Glomerular endothelial cell (primary cell): ENCODE measurements at places on chromosomes 12 and 14.
A peak's percentile ranks its signal among the peaks of the same experiment; 100 is the strongest.

GRCh38 chr12:3304436-3305165 is 186.4 kb upstream of the PRMT8 start:
- peak; percentile 36 for DNase-seq

- no peak for DNase-seq
Observed at GRCh38 chr14:71733210-71733883, 198.9 kb upstream of the RGS6 start.

DNA sequence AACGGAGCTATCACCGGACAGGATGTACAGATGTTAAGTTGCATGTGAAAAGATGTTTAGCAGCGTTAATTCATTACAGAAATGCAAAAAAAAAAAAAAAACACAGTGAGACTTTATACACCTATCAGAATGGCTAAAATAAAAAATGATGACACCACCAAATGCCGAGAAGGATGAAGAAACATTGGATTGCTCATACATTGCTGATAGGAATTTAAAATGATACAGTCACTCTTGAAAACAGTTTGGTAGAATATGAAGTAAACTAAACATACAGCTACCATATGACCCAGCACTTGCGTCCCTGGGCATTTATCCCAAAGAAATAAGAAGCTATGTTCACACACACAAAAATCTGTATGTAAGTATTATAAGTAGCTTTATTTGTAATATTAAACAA is 574.1 kb downstream of the SLC16A7 start:
- no peak for DNase-seq

DNA sequence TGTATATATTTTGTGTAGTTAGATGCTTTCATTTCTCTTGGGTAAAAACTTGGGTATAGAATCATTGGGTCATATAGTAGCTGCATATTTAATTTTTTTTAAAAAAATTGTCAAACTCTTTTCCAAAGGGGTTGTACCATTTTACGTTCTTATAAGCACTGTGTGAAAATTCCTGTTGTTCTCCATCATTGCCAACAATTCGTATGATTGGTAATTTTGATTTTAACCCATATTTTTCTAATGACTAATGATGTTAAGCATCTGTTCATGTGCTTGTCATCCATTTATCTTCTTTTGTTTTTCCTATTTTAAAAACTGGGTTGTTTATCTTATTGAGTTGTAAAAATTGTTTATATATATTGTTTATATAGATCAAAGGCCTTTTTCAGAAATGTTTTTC is 77.4 kb downstream of the OTOGL start:
- DNase-seq, result no peak

GRCh38 chr12:69932676-69933552 is 107.9 kb downstream of the MYRFL start:
- DNase-seq, result no peak

DNA sequence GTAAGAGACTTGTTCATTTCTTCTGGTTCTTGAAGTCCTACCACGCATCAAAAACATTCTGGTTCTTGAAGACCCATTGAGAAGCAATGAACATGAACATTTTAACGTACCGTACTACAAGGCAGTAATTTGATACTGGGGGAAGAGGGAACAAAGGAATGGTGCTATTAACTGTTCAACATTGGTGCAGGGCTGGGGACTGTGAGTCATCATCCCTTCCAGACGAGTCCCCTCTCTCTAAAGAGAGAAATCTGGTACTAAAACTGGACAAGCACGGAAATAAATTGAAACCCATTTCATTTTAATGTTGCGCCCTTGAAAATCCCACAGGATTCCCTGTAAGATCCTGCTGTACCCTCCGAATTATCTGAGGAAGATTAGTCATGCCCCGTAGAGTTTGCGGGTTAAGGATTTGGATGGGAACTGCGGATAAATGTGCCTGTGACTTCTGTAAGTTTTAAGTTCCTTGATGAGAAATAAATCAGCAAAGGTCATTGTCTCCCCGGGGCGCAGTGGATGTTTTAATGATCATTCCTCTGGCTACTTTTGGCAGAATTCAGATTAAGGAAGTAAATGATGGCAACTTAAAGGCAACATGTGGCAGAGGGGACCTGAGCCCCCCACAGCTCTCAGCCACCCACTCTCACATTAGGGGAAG is 78.6 kb downstream of the KCNK13 start:
- no peak for DNase-seq

DNA sequence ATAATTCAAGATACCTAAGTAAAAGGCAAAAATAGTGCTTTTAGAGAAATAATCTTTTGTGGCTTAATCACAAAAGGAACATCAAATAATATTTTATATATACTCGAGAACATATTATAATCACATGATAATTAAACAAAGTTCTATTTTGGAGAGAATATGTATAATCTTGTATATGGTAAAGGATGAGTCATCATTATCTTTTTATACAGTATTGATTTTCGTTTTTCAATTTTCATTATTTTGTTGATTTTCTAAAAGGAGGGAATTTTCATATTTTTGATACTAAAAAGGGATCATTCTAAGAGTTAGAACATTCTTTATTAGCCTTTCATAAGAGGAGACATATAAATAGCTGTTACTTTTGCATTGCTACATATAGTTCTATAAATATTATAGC is 77.3 kb upstream of the TTC7B start:
- no peak for DNase-seq

- no peak for DNase-seq
Observed at GRCh38 chr12:52139579-52140062, 52.2 kb downstream of the KRT80 start.

- no peak for DNase-seq
Observed at GRCh38 chr14:39246618-39247017, 12.9 kb downstream of the MIA2 start.

GRCh38 chr12:52828591-52829021 is 5.5 kb downstream of the KRT79 start:
- no peak for DNase-seq

DNA sequence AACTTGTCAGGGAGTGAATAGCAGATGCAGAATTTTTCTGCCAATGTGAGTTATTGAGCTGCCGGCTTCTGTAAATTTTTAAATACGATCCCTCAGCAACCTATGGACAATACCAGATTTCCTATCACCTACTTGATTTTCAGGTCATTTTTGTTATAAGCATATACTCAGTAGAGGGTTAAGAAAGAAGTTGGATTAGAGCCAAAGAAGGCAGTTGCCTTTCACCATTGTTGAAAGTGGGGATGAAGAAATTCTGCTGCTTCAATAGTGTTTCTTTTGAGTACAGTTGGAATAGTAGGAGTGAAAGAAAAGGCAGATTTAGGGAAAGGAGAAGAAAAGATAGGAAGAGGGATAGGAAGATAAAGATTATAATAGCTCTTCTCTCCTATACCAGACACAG is 197.1 kb downstream of the ATP23 start:
- no peak for DNase-seq

DNA sequence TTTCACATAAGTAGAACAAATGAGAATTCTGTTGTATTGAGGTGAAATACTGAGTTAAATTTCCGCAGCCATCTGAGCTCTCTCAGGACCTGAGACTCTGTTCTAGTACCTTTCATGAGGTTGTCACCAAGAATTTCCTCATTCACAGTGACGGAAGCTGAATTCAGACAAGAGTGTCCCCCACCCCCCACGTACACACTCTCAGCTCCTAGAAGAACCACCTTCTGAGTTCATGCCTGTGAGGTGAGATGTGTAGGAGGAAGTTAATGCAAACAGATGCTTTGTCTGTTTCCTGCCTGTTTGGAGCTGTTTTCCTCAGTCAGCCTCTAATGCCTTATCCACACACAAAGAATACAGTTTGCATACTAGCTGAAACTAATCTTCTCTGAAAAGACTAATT is 18.2 kb downstream of the BICDL1 start:
- no peak for DNase-seq

DNA sequence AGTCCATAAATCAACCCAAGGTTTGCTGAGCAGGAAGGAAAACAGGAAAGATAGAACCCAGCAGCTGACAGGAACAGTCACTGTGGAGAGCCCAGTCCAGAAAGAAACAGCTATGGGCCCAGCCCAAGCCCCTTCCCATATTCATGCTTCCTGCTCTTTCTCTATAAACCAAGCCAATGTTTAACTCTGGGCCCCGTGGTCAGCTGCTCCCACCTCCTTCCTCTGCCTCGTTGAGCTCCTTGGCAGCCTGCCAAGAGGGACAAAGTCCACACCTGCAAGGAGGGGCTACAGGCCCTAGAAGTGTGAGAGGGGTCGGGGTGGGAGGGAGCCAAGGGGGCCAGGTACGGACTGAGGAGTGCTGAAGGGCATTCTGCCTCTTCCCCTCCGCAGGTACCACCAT is 10.0 kb downstream of the SLC6A13 start:
- DNase-seq, result no peak

- no peak for DNase-seq
Observed at GRCh38 chr12:98213556-98213955, 301.8 kb upstream of the TMPO start.

DNA sequence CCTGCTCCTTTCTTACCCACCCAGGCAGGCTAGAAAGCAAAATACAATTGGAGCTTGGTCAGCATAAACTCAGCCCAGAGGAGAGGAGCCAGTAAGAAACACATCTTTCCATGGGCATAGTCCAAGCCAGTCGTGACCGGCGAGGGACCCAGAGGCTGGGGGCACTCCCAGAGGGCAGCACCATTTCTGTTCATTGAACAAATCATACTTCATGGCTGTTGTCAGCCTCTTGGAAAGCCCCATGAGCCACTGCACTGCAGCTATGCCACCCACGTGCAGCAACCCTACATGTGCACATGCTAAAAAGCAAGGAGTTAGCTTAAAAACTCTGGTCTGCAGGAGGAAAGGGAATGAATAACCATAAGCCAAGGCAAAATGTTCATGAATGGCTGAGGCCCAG is 90.0 kb upstream of the CDKN3 start:
- DNase-seq, result no peak

GRCh38 chr12:4441355-4442335 is 4.0 kb downstream of the FGF6 start:
- no peak for DNase-seq

DNA sequence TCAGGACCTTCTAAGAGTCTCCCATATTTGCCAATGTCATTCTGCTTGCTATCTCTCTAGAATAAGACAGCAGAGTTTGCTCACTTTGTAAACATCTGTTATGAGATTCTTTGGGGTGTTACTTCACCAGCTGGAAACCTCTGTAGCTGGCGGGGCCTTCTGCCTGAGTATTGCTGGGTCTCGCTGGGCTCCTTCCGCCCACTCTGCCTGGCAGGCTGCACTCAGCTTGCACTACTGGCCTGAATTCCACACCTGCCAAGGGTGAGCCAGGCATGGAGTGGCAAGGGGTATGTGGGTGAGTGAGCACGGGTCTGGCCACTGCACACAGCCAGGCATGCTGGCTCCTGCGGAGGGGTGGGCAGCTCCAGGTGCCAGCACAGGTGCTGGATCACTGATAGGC is 267.3 kb upstream of the PDE3A start:
- DNase-seq, result no peak

DNA sequence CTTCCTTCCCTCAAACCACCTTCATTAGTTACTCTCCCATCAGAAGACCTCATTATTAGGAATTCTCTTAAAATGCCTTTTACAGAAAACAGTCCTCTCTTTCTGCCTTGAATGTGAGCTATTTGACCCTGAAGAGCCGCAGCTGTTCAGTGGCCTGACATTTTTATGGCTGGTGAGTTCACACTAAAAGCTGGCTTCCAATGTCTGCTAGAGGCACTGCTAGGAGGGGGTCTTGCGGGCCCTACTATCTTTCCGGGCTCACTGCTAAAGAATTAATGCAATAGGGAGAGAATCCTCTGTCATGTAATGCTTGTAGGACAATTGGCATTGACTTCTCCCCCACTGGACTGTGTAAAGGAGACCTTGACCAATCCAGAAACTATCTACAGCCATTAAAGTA is 87.7 kb downstream of the GPR135 start:
- no peak for DNase-seq

- DNase-seq, result no peak
Observed at GRCh38 chr14:53969326-53969725, 12.7 kb upstream of the BMP4 start.

DNA sequence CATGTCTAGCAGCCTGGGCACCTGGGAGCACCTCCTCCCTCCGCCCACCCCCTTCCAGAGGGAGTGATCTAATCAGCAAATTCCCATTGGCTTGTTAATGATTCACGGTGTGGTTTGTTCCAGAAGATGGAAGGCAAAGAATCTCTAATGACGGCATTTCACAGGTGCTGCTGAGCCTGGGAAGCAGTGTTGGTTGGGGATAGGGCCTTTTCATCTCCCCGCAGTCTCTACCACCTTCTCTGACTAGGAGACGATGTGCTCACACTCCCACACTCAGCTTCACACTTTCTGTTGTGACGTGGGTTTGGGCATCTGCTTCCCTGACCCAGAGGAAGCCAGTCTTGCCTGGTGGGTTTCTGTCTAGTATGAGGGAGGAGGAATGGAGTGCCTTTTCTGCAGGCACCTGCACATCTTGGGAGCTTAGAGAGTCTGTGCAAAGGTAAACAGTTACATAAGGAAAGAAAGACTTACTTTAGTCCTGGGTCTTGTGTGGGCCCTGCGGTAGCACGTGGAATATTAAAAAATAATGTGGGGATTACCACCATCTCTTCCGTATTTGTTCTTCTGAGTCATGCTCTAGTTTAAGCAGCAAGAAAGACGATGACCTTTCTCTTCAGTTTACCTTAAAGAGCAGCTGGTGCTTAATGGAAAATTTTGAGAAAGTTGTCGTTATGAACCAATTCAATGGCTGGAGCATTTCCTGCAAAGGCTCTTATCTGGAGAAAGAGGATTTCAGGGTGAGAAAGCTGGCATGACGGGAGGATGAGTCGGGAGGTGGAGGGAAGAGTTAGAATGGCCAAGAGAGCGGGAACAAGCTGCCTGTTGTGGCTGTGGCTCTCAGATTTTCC is 70.6 kb upstream of the ARHGAP5 start:
- DNase-seq, result no peak
